ENCODE measurements at places on chromosomes 16 and 17.

GRCh38 chr17:33525186-33525585 is 232.1 kb upstream of the ASIC2 start:
- no peak for DNase-seq

- DNase-seq: no peak
Measured at GRCh38 chr17:75828076-75828400, 16.2 kb downstream of the UNC13D start.

GRCh38 chr16:3643095-3643730 is 11.3 kb upstream of the DNASE1 start:
- DNase-seq: no peak

- peak; percentile 86 for DNase-seq
Measured at GRCh38 chr17:17626151-17626805, 34.8 kb upstream of the PEMT start.

DNA sequence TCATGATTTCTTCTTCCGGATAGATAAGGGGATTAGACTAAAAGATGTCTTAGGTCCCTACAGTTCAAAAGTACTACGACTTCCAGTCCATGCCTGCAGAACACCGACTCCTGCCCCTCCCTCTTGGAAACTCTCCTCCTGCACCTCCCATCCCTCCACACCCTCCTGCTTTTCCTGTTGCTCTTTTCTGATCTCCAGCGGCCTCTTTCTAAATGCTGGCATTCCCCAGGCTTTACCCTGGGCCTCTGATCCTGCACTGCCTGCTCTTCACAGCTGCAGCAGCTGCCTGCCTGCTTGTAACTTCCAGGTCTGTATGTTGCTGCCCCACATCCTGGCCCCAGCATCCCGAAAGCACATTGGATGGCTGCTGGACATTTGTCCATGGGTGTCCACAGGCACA is 154.2 kb downstream of the KCNJ12 start:
- DNase-seq: no peak

DNA sequence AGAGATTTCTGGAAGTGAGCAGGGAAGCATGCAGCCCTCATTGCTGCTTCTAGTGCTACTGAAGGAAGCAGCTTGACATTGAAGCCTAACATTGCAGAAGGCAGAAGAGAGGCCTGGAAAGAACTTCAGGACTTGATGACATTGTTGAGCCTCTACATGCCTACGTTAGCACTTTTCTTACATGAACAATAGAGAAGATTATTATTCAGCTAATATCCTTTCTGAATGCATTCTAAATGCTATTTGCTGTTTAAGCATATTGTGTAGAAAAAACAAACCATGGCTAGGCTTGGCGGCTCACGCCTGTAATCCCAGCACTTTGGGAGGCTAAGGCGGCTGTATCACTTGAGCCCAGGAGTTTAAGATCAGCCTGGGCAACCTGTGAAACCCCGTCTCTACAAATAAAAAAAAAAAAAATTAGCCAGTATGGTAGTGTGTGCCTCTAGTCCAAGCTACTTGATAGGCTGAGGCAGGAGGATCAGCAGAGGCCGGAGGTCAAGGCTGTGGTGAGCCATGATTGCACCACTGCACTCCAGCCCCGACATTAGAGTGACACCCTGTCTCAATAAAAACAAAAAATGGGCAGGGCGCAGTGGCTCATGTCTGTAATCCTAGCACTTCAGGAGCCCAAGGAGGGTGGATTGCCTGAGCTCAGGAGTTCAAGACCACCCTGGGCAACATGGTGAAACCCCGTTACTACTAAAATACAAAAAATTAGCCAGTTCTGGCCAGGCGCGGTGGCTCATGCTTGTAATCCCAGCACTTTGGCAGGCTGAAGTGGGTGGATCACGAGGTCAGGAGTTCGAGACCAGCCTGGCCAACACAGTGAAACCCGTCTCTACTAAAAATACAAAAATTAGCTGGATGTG is 2.2 kb upstream of the AURKB start:
- no peak for DNase-seq

DNA sequence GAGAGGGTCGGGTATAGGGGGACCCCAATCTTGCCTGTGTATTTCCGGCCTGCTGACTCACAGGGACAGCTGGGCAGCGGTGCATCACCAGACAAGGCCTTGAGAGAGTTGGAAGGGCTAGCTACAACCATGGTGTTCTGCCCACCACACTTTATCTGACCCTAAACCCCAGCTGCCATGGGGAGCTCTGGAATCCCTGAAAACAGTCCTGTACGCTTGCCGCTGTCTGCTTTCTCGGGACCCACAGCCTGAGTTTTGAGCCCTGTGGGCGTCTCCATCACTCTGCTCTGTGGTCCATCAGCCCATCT is 100.4 kb upstream of the GSE1 start:
- DNase-seq: no peak

DNA sequence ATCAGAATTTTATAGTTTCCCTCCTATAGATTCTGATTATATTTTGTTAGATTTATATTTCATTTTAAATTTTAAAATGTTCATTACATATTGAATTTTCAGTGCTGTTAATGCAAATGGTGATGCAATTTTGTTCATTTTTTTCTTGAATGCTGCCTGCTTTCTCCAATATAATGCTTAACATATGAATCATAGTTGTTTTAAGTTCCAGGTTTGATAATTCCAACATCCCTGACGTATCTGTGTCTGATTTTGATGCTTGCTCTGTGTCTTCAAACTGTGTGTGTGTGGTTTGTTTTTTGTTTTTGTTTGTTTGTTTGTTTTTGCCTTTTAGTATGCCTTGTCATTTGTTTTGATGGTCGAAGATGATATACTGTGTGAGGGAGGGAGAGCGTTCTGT is 134.7 kb upstream of the ELAC2 start:
- DNase-seq: no peak

DNA sequence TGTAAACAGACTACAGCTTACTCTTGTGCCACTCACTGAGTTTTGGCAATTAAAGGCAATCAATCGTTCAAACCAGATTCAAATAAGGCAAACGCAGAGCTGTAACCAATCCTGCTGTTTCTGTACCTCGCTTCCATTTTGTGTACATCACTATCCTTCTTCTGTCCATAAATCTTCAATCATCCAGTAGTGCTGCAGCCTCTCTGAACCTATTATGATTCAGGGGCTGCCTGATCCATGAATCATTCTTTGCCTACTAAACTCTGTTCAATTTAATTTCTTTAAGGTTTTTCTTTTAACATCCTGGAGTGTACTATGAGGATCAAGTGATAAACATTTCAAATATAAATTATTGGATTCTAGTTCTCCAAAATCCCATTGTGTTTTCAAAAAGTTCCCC is 93.9 kb downstream of the CEP112 start:
- no peak for DNase-seq

GRCh38 chr17:30450125-30451027 is 26.8 kb upstream of the GOSR1 start:
- no peak for DNase-seq

GRCh38 chr17:46780003-46780373 is 38.5 kb downstream of the WNT3 start:
- no peak for DNase-seq

DNA sequence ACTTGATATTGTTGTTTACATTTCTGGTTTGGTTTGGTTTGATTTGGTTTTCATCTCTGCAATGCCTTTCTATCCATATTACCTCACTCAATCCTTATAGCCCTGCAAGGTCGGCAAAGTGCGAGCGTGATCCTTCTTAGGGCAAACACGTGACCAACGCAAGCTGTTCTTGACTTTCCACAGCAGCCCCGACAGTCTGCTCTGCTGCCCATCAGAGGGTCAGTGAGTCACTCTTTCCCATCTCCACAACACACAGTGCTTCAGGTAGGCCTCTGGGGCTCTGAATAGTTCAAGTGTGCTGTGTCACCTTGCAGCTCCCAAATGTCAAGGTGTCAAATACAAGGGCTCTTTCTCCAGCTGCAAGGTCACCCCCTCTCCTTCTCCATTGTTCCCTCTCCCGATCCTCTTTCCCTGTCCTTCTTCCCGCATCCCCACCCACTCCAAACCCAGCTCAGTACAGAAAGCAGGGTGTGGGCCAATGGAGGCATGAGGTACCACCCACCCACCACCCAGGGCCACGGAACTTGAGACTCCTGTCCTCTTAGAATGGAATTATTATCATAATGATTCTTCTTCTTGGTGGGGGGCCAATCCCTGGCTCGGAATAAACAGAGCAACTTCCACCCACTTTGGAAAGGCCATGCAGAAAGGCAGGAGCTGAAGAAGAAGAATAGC is 139.7 kb downstream of the SLC39A11 start:
- no peak for DNase-seq

DNA sequence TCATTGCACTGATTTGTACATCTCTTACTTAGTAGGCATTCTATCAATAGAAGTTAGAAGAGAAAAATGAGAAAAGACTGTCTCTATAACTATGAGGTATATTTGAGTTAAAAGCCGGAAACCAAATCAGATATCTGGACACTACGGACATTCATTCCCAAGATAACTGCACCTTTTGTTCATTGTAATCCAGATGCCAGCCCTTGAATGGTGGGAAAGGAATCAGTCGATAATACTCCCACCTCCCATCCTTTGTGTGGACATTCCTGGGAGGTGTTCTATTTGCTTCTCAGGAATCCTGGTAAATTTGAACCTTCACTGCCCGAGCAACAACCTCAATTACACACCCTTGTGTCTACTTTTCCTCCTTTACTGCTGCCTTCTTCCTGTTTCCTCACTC is 225.2 kb downstream of the CHD9NB start:
- no peak for DNase-seq

GRCh38 chr16:22030087-22030812 is 22.3 kb downstream of the MOSMO start:
- DNase-seq: no peak

GRCh38 chr16:55832425-55832772 is 497 bp downstream of the CES1 start:
- no peak for DNase-seq

GRCh38 chr16:15898654-15899053 is 10.3 kb upstream of the CEP20 start:
- DNase-seq: no peak

DNA sequence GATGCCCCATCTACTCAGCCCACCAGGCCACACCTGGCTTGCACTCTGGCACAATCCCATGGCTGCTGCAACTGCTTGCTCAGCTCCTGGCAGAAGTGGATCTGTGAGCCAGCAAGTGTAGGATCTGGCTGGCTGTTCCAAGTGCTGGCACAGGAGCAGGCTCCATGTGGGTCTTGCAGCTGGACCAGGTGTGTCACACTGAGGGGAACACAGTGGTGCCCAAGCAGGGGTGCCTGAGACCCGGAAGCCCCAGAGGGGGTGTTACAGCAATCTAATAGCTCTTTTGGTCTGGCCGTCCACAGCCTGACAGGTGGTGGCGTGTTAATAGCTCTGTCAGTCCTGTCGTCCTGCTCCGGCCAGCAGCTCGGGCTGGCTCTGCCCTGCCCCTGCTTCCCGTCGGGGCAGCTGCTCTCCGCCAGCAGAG is 19.6 kb upstream of the GOT2 start:
- no peak for DNase-seq

DNA sequence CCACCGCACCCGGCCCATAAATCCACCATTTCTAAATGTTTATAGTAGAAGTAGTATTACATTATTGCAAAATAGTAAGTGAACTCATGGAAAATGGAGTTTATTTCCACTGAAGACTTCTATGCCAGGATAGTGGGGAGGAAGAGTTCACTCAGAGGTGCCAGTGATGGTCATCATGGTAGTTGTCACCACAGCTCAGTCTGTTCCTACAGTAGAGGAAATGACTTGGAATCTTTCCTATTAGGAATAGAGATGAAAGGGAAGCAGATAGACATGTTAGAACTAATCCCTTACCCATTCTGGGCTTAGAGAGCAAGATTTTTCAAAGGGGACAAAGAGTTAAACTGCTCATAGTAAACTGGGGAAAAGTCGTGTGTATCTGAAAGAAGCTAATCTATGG is 20.1 kb downstream of the MRPL45 start:
- DNase-seq: no peak

DNA sequence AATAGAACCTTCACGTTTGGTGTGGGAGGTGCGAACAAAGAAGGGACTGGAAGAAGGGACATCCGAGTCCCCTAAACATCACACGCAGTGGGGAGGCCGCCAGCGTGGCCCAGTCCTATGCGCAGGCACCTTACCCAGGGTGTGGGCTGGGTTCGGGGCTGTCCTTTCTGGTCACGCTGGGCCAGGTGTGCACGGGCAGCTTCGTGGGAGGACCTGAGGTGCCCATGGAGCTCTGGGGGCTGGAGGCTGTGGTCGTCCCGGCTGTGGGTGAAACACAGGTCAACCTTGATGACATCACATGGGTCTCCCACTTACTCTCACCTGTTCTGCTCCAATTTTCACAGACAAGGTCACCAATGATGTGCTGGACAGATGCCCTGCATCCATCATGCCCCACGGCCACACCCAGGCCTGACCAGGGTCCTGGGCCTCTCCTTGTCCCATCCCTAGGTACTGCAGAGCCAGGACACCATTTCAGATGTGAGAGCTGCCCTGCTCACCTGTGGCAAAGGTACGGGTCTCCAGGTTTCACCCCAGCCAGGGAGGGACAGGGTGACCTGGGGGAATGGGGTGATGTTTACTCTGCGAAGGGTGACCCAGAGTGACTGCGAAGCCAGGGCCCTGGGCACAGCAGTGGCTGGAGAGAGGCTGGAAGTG is 3.1 kb downstream of the CD300C start:
- DNase-seq: no peak

- no peak for DNase-seq
Measured at GRCh38 chr17:65271296-65271695, 134.1 kb downstream of the RGS9 start.

GRCh38 chr16:77897129-77897437 is 108.7 kb downstream of the VAT1L start:
- no peak for DNase-seq

DNA sequence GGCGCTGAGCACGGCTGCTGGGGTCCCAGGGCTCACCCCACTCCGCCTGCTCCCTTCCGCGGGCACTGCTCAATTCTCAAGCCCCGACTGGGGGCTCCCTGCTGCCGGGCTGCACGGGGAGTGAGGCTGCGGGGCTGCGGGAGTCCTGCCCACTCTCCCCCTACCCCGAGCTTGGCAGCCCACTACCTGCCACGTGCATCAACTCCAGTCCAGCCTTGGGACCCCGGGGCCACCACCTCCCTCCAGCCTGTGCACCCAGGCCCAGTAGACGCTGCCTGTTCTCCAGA is 43.3 kb upstream of the SSTR5 start:
- DNase-seq: no peak

Data from NCI-H510A (cell line).